DMS53 (cell line): ENCODE measurements at places on chromosomes 12 and 14.
A peak's percentile ranks its signal among the peaks of the same experiment; 100 is the strongest.

- no peak for DNase-seq
These were observed 447.6 kb upstream of the SEL1L start for GRCh38 chr14:81981307-81981675.

DNA sequence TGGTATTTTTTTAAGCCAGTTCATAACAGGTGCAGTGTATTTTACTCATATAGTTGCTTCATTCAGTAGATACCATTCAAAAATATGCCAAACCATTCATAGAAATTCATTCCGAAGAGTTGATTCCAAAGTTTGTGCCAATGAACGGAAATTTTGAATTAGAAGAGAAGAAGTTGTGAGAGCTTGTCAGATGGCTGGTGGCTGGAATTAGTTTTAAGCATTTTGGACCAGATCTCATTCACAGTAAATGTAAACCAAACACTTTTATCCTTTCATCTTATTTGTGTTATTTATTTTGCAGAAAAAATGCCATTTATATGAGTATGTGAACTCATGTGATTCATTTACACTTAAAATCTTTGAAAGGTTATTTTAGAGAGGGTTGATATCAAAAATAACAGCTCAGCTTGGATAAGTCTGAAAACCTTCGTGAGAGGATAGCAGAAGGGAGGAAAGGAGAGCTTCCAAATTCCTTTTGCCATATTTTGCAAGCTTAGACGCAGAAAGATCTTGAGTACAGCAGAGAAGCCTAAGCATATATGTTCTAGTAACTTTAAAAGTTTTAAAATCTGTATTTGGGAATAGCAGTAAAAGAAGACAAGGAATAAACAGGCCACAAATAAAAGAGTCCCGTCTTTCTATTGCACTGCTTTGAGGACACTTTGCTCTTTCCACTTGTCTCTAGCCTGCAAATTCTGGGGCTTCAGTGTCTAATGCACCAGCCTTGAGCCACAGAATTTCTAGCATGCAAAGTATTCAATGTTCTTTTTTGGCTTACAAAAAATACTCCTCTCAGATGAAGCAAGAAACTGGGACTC lies 253.6 kb upstream of the FLRT2 start:
- no peak for DNase-seq

DNA sequence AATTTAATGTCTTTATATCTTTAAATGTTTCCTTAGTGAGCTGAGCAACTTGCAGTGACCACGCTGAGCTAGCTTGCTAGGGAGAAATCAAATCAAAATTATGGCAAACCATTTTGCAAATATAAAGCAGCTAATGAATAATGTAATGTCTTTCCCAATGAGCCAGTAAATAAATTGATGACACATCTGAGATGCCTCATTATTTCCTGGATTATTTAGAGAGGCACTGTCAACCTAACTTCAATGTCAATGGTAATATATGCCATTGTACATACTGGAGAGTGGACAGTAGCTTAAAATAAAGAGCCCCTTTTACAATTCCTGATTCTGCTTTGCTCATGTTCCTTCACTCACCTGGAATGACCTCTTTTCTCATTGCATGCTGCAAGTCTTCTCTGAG lies 182.6 kb downstream of the PHLDA1 start:
- no peak for DNase-seq

GRCh38 chr12:83114966-83115365 lies 428.3 kb downstream of the TMTC2 start:
- no peak for DNase-seq

GRCh38 chr12:241266-241665 lies 21.4 kb downstream of the SLC6A13 start:
- no peak for DNase-seq

DNA sequence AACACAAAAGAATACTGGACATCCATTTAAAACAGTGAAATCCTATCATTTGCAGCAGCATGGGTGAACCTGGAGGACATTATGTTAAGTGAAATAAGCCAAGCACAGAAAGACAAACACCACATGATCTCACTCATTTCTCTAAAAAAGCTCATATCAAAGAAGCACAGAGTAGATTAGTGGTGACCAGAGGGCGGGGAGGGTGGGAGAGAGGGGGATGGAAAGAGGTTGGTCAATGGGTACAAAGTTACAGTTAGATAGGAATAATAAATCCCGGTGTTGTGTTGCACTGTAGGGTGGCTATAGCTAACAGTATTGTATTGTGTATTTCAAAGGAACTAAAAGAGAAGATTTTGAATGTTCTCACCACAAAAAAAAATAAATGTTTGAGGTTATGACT lies 52.4 kb downstream of the DUSP6 start:
- no peak for DNase-seq

DNA sequence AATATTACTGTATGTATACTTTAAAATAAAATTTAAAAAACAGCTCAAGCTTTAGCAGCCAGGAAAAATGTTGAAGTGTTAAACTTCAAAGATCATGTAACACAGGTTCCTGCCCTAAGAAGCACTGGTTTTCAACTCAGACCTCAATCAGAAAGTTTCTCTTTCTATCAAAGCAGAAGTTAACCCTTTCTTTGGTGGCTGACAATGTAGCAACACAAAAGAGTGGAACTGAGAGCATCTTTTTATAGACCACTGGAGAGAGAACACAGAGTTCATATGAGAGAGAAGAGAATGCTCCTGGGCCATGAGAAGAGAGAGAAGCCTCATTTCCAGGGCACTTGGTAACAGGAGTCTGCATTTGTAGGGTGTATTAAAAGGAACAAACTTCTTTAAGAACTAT lies 42.2 kb upstream of the KTN1 start:
- DNase-seq, result no peak

DNA sequence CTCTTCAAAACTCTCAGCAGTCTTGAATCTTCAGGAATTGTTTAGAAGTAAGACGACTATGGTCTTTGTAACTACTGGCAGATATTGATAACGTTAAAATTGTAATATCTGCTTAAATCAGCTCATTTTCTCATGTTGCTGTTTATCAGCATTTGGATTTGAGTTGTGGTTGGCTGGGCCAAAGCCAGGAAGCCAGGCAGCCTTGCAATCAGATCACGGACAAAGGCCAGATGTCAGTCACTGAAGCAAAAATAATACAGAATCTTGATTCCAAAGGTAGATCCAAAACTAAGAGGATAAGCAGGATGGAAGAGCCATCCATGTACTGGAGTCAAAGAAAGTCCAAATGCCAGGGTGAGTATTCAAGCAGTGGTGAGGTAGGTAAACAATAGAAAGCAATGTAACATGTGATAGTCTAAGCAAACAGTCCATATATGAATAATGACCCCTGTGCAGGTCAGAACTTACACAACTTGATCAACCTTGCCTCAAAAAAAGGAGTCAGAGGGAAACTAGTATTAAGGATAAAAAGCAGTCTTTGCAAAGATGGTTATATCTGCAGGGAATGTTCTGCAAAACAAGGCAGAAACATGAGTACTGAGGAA lies 95.8 kb upstream of the RAP1B start:
- DNase-seq, result no peak

- no peak for DNase-seq
These were observed 47.1 kb upstream of the KICS2 start for GRCh38 chr12:64269161-64269560.

DNA sequence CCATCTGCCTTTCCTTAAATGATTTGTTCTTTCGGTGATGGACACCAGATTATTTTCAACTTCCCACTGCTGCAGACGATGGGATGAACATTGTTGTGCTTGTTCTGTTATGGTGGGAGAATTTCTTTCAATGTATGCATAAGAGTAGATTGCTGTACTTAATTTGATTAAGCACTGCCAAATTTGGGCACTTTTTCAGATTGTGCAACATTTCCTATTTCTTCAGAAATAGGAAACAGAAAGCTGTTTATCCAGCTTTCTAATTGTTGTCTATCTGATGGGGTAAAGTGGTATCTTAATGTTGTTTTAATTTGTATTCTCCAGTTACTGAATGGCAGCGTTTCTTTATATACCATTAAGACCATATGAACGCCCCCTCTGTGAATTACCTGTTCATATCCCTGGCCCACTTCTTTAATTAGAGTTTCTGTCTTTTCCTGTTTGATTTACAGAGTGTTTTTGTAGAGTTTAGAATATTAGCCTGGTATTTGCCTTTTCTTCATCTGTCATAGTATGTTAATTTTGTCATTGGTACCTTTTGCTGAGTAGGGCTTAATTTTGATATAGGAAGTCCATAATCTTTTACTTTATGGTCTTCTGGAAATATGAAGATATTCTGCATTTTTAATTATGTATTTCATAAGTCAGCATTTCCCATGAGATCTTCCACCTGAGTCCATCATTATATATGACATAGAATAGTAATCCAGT lies 59.6 kb downstream of the DIP2B start:
- no peak for DNase-seq

DNA sequence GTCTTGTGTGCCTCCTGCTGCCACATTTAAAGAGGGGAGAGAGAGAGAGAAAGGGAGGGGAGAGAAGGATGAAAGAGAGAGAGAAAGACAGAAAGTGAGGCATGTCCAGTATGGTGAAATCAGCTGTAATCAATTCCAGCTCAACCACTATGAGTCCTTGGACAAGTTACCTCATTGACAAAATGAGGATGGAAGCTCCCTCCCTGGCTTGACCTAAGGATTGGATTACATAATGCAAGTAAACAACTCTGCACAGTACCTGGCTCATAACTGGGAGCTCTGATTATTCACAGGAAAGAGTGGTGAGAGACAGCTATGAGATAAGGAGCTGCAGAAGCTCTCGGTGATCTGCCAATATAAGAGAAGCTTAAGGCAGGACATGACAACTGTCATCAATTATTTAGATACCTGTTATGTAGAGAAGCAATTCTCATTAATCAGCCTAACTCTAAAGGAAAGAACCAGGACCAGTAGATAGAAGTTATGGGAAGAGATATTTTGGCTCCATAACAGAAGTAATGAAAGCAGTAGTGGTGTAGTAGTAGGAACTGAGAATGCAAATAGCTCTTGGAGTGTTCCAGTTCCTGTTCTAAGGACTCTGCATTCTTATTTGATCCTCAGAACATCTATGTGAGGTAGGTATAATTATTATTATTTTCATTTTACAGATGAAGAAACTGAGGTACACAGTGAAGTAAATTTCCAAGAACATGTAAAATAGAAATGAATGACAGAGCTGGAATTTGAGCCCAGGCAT lies 791.6 kb downstream of the DIO2 start:
- peak; percentile 2 for DNase-seq

- DNase-seq, result peak; percentile 49
These were observed 305.5 kb downstream of the AEBP2 start for GRCh38 chr12:19744705-19745218.

GRCh38 chr12:80745851-80746505 lies 29.3 kb downstream of the MYF5 start:
- DNase-seq, result no peak

GRCh38 chr12:108821407-108822397 lies 35.7 kb downstream of the SSH1 start:
- DNase-seq, result no peak

- no peak for DNase-seq
These were observed 10.5 kb upstream of the OAS2 start for GRCh38 chr12:112967858-112968257.

GRCh38 chr12:111046896-111047295 lies 126.5 kb upstream of the MYL2 start:
- no peak for DNase-seq

- DNase-seq, result no peak
These were observed 166.6 kb downstream of the TTC7B start for GRCh38 chr14:90649557-90650135.

DNA sequence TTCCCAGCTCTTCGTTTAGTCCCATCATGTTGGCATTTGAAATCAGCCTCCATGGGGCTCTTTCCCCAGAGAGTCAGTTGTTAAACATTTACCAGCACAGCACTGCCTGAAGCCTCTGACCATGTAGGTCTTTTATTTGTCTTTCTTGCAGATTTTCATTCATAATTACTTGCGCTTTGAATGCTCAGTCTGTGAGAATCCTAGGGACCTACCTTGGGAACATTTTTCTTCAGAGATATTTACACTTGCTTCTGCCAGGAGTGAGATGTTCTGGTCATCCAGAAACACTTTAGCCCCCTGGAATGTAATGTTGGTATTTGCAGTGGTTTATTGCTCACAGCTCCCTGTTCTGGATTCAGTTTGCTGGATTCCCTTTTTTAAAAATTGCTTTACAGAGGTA lies 41.7 kb downstream of the RPH3A start:
- DNase-seq, result no peak

GRCh38 chr12:50375802-50376201 lies 20.6 kb downstream of the FAM186A start:
- DNase-seq, result no peak

DNA sequence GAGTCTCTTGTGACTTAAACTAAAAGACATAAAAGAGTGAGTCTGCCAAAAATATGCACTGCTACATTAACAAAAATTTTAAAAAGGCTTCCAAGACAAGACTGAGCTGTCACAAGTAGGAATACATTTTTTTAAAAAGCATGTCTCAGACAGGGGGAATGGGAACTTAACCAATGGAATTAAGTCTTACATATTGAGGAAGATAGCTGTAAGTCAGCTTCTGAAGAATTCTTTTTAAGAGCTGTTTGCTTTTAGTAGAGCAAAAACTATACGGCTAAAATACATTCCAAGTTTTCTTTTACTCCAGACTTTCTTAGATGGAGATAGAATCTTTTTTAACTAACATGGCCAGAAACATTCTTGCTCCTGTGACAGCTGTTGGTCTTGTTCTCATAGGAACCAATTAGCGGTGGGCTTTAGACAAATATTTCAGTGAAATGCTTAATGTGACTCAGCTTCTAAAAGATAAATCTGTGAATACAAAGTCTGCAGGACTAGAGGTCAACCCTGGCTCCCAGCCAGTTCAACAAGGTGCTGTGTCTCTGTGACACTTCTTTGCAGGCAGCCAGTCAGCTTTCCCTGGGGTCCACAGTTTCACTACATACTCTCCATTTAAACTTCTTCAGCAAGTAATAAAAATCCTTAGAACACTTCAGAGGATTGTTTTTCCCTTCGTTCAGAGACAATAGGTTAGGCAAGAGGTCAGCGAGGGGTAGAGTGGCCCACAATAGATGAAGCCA lies 187.6 kb downstream of the NAV3 start:
- no peak for DNase-seq

DNA sequence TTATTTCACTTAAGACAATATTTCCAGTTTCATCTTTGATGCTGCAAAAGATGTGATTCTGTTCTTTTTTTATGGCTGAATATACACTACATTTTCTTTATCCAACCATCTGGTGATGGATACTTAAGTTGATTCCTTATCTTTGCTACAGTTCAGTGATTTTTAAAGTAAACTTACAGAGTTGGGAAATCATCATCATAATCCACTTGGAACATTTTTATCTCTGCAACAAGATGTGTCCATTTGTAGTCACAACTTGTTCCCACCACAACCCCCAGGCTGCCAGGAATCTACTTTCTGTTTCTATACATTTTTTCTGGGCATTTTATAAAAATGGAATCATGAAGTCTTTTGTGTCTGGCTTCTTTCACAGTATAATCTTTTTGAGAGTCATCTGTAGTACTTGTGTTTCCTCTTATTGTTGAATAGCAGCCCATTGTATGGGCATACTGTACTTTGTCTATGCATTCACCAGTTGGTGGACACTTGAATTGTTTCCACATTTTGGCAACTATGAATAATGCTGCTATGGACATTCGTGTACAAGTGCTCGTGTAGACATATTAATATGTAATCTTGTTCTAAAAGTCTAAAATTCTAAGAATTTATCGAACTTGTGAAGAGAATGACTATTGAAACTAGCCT lies 212.5 kb upstream of the DDHD1 start:
- DNase-seq, result no peak

- DNase-seq, result no peak
These were observed 189.7 kb downstream of the PCNX1 start for GRCh38 chr14:71096947-71097346.

GRCh38 chr14:105375635-105376057 lies 22.7 kb upstream of the TEX22 start:
- no peak for DNase-seq
